ENCODE measurements at places on chromosomes 5 and 9. TPM values are rescaled to one million over a fixed set of nuclear protein-coding genes. Genes with fewer than 3 reads are reported as not detected.

WDR5 gene
- total RNA-seq, result 42.4 TPM

C8G gene
- 1.4 TPM for total RNA-seq

TLR4 gene
- total RNA-seq, result 38.6 TPM

SPATA31A5 gene
- not detected for total RNA-seq

DNA sequence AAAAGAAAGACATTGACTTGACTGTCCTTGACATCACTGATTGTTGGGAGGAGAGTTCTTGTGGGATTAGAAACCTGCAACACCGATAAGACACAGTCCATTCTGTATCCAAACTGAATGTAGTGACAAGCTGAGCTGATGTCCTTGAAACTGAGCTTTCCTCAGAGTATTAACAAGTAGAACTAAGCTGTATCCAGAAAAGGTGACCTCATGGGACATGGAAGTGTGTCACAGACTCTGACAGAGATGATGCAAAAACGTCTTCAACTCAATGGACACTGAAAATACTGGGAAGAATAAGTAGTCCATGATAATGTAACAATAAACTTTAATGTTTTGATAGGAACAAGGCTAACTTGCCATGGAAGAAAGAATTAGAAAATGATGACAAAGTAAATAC is 690.1 kb downstream of the CDH18 start:
- no peaks in the 10 kb centered on the region for H3K4me1 ChIP-seq
- DNase-seq, result no peak
- no peak overlapping the region for H3K27ac ChIP-seq
- H3K4me3 ChIP-seq, result no peak overlapping the region

- H3K36me3 ChIP-seq, result no peaks in the 10 kb centered on the region
- no peak overlapping the region for H3K27ac ChIP-seq
- no peaks in the 10 kb centered on the region for H3K4me1 ChIP-seq
- DNase-seq, result no peak
- no peaks in the 10 kb centered on the region for H3K27me3 ChIP-seq
These were observed 20.7 kb downstream of the OR2S2 start for GRCh38 chr9:35937227-35937626.

GRCh38 chr9:36322462-36322861 is 64.2 kb upstream of the GNE start:
- no peak overlapping the region for H3K27ac ChIP-seq
- H3K4me3 ChIP-seq, result no peak overlapping the region
- H3K27me3 ChIP-seq, result no peaks in the 10 kb centered on the region
- no peak for DNase-seq
- H3K4me1 ChIP-seq, result no peaks in the 10 kb centered on the region

DNA sequence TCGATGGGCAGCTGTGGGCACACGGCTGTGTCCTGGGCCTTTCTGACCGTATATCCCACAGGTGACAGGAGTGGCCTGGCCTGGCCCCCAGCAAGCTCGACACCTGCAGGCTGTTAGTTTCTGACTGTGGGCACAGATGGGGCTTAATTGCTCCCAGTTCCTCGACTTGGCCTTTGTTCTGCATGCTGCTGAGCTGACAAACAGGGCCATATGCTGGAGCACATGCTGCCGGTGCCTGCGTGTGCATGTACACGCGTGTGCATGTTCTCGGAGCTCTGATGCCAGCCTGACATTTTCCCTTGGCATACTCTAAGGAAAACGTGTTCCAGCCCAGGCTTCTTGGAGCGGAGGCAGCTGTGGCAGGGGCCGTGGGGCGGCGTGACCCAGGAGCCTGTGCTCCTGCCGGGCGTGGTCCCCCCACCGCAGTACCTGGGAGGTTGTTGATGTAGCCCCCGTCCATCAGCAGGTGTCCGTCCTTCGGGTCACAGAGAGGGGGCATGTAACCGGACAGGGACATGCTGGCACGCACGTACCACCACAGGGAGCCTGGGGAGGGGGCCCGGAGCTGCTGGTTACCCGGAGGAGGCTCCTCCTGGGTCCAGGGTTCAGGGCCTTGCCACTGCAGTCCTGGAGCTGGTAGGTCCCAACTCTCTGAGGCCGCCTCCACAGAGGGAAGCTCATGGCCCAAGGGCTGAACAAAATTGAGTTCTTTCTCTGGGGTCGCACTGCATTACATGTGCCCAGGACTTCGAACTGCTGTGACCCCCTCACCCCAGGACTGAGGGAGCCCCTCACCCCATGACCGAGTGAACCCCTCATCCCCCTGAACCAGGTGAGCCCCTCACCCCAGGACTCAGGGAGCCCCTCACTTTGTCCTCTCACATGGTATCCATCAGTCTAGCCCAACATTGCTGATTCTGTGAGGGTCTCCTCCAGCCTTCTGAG is 4.1 kb upstream of the NSMF start:
- H3K27ac ChIP-seq, result no peak overlapping the region
- H3K4me3 ChIP-seq, result no peak overlapping the region
- no peaks in the 10 kb centered on the region for H3K36me3 ChIP-seq
- peaks cover 4% of the 10 kb centered on the region for H3K4me1 ChIP-seq
- H3K27me3 ChIP-seq, result no peaks in the 10 kb centered on the region

DNA sequence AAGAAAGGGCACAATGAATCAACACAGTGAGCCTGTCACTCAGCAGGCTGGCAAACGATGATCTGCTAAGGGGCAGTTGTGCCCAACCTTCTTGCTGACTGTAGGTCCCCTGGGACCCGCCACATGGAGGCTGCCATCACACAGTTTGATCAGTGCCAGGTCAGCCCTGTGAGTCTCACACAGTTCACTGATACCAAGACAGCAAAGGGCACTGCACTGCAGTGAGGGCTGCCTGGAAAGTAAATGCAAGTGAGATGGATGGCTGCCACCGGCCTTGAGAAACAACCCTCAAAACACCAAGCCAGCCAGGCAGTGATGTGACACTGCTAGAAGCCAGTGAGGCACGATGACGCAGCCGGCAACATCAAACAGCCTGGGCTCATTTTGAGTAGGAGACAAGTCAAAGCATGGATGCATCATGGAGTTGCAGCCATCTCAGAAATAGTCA is 30.3 kb downstream of the FOXD1 start:
- H3K27ac ChIP-seq, result no peak overlapping the region
- H3K4me1 ChIP-seq, result no peaks in the 10 kb centered on the region
- DNase-seq, result no peak
- H3K27me3 ChIP-seq, result peaks cover 76% of the 10 kb centered on the region
- no peaks in the 10 kb centered on the region for H3K36me3 ChIP-seq
- no peak overlapping the region for H3K4me3 ChIP-seq

GRCh38 chr9:135865531-135865930 is 41.8 kb downstream of the CAMSAP1 start:
- H3K27me3 ChIP-seq, result no peaks in the 10 kb centered on the region
- no peaks in the 10 kb centered on the region for H3K4me1 ChIP-seq
- H3K36me3 ChIP-seq, result no peaks in the 10 kb centered on the region
- no peak for DNase-seq
- H3K4me3 ChIP-seq, result no peak overlapping the region

DNA sequence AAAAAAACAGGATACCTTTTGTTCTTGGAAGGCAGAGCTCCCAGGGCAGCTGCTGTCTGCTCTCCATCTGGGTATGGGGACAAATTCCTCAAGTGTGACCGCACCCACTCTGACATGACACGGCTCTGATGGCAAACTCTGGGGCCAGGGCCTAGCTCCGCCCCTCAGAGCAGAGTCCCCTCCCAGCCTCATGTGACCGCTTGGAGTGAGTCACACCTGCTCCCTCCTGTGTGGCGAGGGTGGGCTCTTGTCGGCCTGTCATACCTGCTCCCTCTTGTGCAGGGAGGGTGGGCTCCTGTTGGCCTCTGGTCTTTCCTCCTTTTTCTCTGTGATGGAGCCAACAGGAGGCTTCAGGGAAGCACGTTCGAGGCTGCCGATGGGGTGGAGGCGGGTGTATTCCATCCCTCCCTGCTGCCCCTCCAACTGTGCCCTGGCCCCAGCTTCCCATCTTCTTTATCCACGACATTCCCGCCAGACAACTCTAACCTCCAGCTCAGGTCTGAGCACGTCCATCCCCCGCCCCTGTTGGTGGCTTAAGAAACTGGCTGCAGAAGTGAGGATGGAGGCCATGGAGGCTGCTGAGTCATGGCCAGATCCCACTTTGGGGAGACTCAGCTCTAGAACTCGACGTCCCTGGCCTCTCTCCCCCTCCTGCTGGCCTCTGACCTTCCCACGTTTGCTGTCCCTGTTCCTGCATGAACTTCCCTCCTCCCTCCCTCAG is 65.3 kb downstream of the OLFM1 start:
- H3K27ac ChIP-seq, result no peak overlapping the region
- H3K4me1 ChIP-seq, result no peaks in the 10 kb centered on the region
- H3K27me3 ChIP-seq, result no peaks in the 10 kb centered on the region
- DNase-seq, result no peak
- no peaks in the 10 kb centered on the region for H3K36me3 ChIP-seq
- no peak overlapping the region for H3K4me3 ChIP-seq

DNA sequence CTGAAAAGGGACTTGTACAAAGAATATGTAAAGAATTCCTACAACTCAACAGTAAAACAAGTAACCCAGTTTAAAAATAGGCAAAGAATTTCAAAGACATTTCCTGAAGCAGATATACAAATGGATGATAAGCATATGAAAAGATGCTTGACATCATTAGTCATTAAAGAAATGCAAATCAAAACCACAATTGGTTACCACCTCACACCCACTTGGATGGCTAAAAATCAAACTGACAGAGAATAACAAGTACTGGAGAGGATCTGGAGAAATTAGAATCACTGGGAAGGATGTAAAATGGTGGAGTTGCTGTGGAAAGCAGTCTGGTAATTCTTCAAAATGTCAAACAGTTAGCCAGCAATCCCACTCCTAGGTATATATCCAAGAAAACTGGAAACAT is 12.5 kb upstream of the FOXE1 start:
- peaks cover 42% of the 10 kb centered on the region for H3K27me3 ChIP-seq
- H3K4me1 ChIP-seq, result no peaks in the 10 kb centered on the region
- no peaks in the 10 kb centered on the region for H3K36me3 ChIP-seq
- no peak for DNase-seq
- H3K27ac ChIP-seq, result no peak overlapping the region

- no peaks in the 10 kb centered on the region for H3K4me1 ChIP-seq
- H3K4me3 ChIP-seq, result no peak overlapping the region
- H3K27me3 ChIP-seq, result no peaks in the 10 kb centered on the region
- H3K36me3 ChIP-seq, result no peaks in the 10 kb centered on the region
These were observed 540.5 kb upstream of the CDH18 start for GRCh38 chr5:20528471-20528870.

DNA sequence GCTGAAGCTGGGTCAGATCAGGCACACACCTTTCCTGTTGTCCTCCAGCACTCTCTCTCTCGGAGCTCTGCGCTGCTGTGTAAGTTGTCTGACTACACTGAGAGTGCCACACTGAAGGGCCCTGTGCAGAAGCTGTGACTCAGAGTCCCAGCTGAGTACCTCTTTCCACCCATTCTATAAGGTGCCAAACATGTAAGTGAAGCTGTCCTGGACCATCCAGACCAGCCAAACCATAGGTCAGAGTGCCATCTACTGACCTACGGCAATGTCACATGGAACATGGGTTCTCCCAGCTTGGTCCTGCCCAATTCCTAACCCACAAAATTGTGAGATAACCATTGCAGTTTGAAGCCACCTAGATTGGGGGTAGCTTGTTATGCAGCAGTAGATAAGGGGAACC is 68.2 kb downstream of the ADCY2 start:
- no peak overlapping the region for H3K4me3 ChIP-seq
- H3K4me1 ChIP-seq, result no peaks in the 10 kb centered on the region
- DNase-seq, result no peak
- H3K36me3 ChIP-seq, result no peaks in the 10 kb centered on the region
- no peak overlapping the region for H3K27ac ChIP-seq

DNA sequence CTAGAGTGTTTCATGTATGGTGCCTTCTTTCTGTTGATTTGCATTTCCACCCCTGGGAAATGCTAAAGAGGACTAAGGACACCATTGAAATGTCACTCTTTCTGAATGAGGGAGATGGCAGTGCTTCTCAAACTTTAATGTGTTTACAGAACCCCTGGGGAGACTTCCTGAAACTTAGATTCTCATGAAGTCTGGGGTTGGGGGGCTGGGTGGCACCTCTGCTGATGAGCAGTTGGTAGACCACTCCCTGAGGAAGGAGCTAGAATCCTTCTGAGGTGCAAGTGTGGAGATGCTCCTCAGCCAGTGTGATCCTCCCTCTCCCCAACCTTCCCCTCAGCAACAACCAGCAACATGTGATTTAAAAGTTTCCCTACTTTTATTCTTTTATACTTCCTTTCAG is 546.8 kb downstream of the LRRC70 start:
- H3K27me3 ChIP-seq, result no peaks in the 10 kb centered on the region
- no peaks in the 10 kb centered on the region for H3K36me3 ChIP-seq
- no peak overlapping the region for H3K4me3 ChIP-seq
- H3K27ac ChIP-seq, result no peak overlapping the region
- H3K4me1 ChIP-seq, result no peaks in the 10 kb centered on the region

GRCh38 chr5:45697201-45697600 is 1.0 kb upstream of the HCN1 start:
- H3K27ac ChIP-seq, result no peak overlapping the region
- no peak for DNase-seq
- no peak overlapping the region for H3K4me3 ChIP-seq
- no peaks in the 10 kb centered on the region for H3K36me3 ChIP-seq
- peaks cover 12% of the 10 kb centered on the region for H3K27me3 ChIP-seq
